ENCODE measurements at places on chromosomes 7 and 10.

- peak; percentile 10 for DNase-seq
Observed at GRCh38 chr7:115984105-115984504, 46.5 kb downstream of the TFEC start.

- DNase-seq, result peak; percentile 97
Observed at GRCh38 chr7:47757921-47758411, 176.1 kb upstream of the TNS3 start.

- peak; percentile 52 for DNase-seq
Observed at GRCh38 chr7:105581066-105581811, at the start of gene EFCAB10. Gene EFCAB10, minus strand, starts transcription at chr7:105581493. Its CDS starts 30 bp downstream, at chr7:105581463.

DNA sequence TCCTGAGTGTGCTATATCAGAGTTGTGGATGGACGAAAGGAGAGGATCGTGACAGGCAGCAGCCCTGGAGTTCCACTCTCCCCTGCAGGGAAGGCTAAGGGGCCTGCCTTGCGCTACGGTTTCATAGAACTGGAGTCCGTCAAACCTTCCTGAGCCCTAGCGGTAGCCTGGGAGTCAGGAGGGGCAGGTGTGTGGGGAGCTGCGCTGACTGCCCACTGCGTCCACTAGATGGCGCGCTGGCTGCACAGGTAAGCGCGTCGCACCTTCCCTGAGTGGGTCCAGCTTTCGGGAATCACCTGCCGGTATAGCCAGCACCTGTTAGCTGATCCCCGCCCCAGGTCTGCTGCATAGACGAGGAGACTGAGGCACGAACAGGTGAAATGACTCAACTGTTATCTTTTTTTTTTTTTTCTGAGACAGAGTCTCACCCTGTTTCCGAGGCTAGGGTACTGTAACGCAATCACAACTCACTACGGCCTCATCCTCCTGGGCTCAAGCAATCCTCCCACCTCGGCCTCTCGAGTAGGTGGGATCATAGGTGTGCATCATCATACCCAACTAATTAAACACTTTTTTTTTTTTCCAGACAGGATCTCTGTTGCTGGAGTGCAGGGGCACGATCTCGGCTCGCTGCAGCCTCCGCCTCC is 20.2 kb upstream of the BAIAP2L1 start:
- peak; percentile 29 for DNase-seq

DNA sequence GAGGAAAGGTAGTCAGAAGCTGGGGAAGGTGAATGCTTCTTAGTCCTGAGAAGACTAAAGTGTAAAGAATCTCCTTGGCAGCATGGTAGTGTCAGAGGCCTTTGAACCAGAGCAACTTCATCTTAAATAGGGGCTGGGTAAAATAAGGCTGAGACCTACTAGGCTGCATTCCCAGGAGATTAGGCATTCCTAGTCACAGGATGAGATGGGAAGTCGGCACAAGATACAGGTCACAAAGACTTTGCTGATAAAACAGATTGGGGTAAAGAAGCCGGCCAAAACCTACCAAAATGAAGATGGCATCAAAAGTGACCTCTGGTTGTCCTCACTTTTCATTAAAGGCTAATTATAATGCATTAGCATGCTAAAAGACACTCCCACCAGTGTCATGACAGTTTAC is 351.6 kb downstream of the LRRTM3 start:
- no peak for DNase-seq

DNA sequence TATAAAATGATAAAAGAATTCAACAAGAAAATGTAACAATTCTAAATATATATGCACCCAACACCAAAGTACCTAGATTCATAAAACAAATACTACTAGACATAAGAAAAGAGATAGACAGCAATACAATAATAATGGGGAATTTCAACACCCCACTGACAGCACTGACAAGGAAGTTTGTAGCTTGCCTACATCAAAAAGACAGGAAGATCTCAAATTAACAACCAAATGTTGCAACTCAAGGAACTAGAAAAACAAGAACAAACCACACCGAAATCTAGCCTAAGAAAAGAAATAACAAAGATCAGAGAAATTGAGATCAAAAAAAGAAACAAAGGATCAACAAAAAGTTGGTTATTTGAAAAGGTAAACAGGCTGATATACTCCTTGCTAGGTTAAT is 36.5 kb upstream of the TNKS2 start:
- DNase-seq, result no peak

DNA sequence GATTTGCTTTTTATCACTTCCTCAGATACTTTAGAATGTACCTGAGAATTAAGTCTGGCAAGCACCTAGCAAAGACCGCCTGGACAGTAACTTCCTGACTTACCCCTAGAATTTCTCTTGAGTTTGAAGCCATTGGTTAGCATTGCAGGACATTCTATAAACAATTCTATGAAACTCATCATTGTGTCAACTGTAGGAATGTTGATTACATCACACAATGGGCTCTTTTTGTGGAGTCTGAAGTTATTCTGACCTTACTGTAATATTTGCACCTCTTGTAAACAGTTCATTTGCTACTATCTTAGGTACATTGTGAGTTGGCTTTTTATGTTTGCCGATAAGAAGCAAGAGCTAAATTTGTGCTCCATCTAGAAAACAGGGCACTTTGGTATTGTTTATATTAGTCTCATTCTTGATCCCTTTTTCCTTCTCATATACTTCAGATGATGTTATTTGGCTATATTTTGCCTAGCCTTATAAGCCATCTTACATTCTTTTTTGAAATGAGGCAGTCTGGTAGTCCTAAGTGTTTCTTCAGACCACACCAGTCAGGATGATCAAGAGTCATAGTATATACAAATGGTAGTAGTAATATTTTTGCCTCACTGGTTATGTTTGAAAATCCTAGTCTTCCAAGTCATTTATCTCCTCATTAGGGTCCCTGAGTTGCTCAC is 52.4 kb downstream of the CASD1 start:
- peak; percentile 83 for DNase-seq

DNA sequence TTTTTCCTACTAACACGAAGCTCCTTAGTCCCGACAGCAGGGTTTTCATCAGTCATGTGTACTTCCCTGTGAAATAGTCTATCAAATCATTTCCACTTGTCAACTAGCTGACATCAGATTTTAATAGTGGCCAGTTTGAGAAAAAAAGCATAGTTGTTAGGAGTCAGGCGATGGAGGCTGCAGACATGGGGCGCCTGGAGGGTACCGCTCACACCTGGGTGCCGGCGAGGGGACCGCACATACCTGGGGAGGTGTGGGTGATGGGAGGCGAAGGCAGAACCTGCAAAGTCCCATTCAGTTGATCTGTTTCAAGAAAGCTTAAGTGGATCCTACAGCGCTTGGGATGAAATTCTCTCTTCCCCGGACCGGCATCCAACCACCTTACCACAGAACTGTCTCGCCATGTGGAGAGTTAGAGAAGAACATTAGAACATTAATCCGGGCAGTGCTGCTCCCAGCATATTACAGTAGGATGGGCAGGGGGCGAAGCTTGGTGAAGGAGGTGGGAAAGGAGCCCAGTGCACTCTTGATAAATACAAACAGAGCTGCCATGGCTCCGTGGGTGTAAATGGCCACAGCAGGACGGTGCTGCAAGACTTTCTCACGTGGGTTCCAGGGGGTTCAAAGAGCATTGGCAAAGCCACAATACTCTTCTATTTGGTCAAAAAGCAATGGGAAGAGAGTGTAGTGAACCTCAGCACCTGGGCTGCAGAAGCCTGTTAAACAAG is 24.2 kb downstream of the ADARB2 start:
- DNase-seq, result no peak

GRCh38 chr10:118272149-118272721 is 69.9 kb downstream of the FAM204A start:
- DNase-seq, result peak; percentile 58

DNA sequence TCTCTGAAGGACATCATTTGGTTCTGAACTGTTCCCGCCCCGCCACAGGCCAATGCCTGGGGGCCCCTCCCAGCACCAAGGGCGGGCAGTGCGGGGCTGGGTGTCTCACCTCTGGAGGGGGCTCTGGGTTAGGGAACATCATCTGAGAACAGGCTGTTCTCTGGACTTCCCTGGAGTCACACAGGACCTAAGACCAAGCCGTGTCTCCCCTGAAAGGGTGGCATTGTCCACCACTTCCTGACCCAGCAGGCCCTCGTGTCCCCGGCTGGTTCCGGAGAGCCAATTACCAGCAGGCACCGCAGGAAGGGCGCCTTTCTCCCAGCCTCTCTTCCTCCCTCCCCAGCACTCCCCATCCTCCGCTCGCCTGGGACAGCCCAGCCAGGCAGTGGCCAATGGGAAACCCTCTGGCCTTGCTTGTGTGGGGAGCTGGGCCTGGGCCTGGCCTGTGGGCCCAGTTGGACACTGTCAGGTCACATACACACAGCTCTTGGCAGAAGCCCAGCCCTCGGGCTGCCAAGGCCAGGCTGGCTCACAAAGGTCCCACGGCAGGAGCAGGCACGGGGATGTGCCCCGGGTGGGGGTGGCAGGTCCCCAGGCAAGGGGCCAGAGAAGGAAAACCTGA is 119.5 kb downstream of the SPDYE5 start:
- DNase-seq, result no peak

GRCh38 chr7:112721366-112721765 is 68.8 kb downstream of the TMEM168 start:
- no peak for DNase-seq

- peak; percentile 87 for DNase-seq
Observed at GRCh38 chr10:90930070-90930837, 9.4 kb upstream of the ANKRD1 start.

DNA sequence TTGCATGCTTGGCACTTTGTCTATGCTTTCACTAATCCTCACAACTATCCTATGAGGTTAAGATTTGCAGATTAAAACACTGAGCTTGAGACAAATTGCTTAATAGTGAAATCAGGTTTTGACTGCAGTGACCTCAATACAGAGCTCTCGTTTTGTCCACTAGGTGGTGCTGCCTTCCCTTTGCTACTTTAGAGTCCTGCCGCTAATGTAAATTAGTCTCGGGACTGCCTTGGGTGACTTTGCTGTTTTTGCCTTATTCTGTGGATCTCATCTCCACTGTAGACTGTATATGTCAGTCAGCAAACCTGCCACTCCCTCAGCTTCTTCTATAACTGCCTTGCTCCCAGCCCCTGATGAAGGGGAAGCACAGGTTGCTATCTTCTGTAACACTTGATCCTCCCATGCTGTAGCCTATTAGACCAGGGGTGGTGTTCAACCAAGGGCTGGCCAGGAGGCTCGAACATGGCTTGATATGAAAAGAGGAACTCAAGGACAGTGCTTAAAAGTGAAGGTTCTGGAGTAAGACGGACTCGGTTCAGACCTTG is 26.0 kb downstream of the ASB4 start:
- peak; percentile 76 for DNase-seq

- DNase-seq, result no peak
Observed at GRCh38 chr7:9680713-9681112, 1247.3 kb downstream of the NXPH1 start.

DNA sequence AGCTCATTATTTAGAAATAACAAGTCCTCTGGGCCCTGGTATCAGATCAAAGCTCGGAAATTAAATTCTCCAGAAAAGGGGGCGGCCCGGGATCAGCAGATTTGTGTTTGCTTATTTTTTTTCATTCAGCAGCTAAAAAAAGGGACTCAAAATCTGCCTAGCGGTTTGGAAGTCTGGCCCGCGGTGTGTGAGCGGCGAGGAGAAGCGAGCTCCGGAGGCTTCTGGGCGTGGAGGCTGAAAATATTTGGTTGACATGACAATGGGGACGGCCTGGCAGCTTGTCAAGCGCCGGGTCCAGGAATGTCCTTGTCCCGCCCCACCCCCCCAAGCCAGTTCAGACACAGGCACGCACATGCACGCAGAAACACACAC is 43.4 kb downstream of the FOXL3 start:
- DNase-seq, result peak; percentile 17

- no peak for DNase-seq
Observed at GRCh38 chr7:17029150-17029549, 147.4 kb upstream of the AGR3 start.

All from iris pigment epithelial cell (primary cell).